ENCODE measurements at places on chromosomes 6 and 20.

DNA sequence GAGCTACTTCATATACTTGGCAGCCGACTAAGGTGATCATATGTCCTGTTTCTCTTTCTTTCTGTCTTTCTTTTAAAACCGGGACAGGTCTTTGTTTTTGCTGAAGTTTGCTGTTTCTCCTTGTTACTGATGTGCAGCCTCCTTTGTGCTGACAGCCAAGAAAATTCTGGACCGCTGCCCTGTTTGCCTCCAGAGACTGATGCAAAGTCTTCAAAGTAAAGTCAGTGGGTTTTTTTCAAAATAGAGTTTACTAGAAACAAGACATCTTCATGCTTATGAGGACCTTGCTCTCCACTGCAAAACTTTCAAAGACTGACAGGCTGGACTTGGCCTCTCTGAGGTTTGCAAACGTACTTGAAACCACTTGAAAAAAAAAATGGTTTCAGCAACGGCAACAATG, 510.5 kb upstream of the MAP3K7 start:
- no peak for DNase-seq

GRCh38 chr20:11178946-11179654, 505.3 kb upstream of the JAG1 start:
- DNase-seq: no peak

DNA sequence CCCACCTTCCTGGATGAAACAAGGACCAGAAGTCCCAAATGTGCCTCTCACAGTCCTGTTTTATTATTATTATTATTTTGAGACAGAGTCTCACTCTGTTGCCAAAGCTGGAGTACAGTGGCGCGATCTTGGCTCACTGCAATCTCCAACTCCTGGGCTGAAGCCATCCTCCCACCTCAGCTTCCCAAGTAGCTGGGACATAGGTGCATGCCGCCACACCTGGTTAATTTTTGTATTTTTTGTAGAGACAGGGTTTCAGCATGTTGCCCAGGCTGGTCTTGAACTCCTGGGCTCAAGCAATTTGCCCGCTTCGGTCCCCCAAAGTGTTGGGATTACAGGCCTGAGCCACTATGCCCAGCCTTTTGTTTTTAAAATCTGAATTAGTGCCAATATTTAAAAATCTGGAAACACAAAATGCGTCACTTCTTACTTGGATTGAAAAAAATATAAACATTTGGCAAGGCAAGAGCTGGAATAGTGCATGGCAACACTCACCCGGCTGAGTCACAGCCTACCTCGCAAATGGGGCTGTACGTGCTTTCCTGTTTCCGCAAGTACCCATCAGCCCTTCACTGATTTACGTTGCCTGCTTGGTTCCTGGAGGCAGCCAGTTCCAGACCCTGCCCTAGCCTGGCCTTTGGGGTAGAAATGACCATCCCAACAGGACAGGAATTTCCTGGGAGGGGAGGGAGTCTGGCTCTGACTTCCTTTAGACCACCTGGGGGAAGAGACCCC, 6.3 kb downstream of the SDCBP2 start:
- no peak for DNase-seq

- peak; percentile 93 for DNase-seq
These were observed at the start of gene RAET1G for GRCh38 chr6:149922642-149923326. TSS of gene RAET1G (minus strand) at chr6:149923121. CDS start at chr6:149923010, 111 bp downstream.

DNA sequence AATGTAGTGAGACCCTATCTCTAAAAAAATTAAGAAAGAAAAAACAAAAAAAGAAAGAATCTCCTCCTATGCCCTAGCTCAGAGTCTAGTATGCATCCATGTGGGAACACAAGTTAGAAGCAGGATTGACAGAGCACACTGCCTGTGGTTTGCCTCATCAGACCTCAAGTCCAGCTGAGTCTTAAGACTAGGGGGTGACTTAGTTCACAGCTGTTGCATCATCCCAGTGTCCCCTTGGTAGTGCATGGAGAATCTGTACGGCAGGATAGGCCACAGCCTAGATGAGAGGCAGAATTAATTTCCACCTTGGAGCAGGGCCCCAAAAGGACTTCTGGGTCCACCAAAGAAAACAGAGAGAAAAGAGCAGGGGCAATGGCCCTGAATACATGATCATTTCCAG, 13.7 kb downstream of the PNPLA1 start:
- no peak for DNase-seq

All from psoas muscle (tissue), 8 donors.